ENCODE measurements at places on chromosomes 16 and 17. TPM values are rescaled to one million over a fixed set of nuclear protein-coding genes. Genes with fewer than 3 reads are reported as not detected.

DNA sequence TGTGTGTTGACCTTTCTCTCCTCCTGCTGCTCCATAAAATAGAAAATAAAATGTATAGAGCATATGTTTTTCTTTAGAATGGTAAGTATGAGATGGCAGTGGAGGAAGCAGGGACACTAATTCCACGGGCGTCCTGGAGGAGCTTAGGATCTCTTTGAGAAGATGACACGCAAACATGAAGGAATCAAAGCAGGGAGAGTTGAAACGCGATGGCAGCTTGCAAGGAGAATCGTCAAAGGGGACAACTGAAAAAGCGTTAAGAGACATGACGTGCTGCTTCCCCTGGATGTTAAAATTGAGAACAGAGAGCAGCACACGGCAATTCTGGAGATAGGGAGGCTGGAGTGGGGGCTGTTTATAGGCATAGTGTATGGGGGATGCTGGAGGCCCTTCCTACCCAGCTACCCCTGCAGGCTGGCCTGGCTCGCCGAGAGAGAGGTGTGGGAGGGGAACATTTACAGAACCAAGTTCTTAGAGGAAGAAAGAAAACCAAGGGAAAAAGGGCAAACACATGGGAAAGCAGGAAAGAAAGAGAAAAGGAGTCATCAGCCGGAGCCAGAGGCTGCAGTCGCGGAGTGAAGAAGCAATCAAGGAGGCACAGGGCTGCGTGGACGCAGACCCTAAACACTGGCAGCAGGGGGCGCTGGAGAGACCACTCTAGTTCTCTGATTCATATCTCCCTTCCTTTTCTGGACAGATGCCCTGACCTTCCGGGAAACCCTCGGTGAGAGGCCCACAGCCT lies 55.8 kb downstream of the MYH13 start:
- no peak for DNase-seq

DNA sequence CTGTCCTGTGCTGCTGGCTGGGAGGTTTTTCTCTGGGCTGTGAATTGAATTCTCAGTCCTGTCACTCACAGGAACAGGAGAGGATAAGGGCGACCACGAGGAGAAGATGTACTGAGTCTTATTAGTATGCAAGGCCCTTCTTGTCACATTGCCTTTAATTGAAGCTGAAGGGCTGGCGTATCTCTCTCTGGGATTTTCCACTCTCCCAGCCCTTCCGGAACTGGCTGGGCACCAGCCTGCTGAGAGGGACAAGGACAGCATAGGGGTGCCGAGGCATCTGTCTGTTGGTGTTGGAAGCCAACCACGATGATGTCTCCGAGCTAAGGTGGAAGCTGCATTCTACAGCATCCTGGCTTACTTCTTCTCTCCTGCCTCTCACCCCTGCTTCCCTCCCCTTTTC lies 33.2 kb downstream of the GPRC5B start:
- DNase-seq: no peak

DNA sequence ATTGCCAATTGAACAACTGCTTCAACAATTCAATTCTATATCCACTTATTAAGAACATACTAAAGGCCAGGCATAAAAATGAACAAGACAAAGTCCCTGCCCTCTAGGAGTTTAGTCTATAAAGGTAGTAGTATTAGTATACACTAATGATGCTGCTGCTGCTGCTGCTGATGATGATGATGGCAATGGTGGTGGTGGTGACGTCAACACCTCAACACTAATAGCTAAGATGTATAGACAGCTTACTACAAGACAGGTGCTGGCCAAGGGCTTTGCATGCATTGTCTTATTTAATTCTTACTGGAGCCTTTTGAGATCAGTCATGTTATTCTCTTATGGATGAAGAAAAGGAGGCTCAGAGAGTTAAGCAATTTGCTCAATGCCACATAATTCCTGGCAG lies 164.4 kb upstream of the ASIC2 start:
- DNase-seq: no peak

- DNase-seq: no peak
Measured at GRCh38 chr16:75475420-75475847, 10.9 kb upstream of the TMEM170A start.

DNA sequence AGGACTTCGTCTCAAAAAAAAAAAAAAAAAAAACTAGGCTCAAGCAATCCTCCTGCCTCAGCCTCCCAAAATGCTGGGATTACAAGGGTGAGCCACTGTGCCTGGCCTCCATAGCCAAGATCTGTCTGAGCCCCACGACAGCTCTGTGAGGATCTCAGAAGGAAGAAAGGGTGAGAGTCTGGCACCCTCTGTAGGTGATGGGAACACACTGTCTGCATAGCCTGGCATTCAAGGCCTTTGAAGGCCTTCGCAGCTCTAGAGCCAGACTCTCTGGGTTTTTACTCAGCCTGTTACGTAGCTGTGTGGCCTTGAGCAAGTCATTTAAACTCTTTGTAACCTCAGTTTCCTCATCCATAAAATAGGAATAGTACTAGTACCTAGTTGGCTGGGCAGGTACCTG lies 6.3 kb upstream of the XPO6 start:
- no peak for DNase-seq

GRCh38 chr16:52721331-52721730 lies 174.4 kb upstream of the TOX3 start:
- no peak for DNase-seq

DNA sequence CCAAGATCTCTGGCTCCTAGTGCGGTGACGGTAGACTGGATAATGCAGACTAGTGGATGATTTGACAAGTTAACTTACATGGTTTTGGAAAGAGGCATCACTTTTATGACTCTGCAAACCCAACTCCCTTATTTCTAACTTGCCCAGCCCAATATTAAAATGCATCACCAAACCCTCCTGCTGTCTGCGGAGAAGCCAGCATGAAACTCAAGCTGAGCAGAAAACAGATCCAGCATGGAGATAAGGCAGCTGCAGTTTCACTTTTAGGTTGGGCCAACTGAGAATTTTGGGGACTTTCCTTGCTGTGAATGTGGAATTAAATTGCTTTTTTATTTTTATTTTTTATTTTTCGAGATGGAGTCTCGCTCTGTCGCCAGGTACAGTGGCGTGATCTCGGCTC lies 27.8 kb downstream of the CDH1 start:
- DNase-seq: no peak

GRCh38 chr17:63587770-63588169 lies 12.9 kb upstream of the TACO1 start:
- DNase-seq: no peak

NPIPB9 gene
- 2.0 TPM for total RNA-seq

C17orf50 gene
- not detected for total RNA-seq

TBC1D3G gene
- total RNA-seq: not detected

GEMIN4 gene
- total RNA-seq: 16.6 TPM

STAT5A gene
- 21.9 TPM for total RNA-seq

Measured in glomerular endothelial cell (primary cell).